Cardiac muscle cell (in vitro differentiated cells and primary cell): ENCODE measurements at places on chromosomes 3 and 15. TPM values are rescaled to one million over a fixed set of nuclear protein-coding genes. Genes with fewer than 3 reads are reported as not detected.
A peak's percentile ranks its signal among the peaks of the same experiment; 100 is the strongest.

Gene CLK3
- total RNA-seq: 193 and 319 TPM in 2 replicates

Gene PATL2
- 0.33 TPM in 1 of 2 replicates, not detected in the other for total RNA-seq

Gene VEPH1
- total RNA-seq: 1.1 and 2.5 TPM in 2 replicates

Gene TERC
- total RNA-seq: 7.1 and 45.9 TPM in 2 replicates

Gene ATP2B2
- 0.63 and 0.77 TPM in 2 replicates for total RNA-seq

Gene PLA2G4B
- total RNA-seq: 11.8 and 20.1 TPM in 2 replicates

Gene ZNF80
- not detected in 2 replicates for total RNA-seq

Gene EPHA6
- 0.15 and 0.46 TPM in 2 replicates for total RNA-seq

GRCh38 chr3:175129571-175129970 lies 270.4 kb downstream of the NAALADL2 start:
- no peaks in the 10 kb centered on the region for H3K4me1 ChIP-seq
- DNase-seq: no peak
- H3K27me3 ChIP-seq: no peaks in the 10 kb centered on the region
- H3K27ac ChIP-seq: no peak overlapping the region
- H3K4me3 ChIP-seq: no peak overlapping the region

DNA sequence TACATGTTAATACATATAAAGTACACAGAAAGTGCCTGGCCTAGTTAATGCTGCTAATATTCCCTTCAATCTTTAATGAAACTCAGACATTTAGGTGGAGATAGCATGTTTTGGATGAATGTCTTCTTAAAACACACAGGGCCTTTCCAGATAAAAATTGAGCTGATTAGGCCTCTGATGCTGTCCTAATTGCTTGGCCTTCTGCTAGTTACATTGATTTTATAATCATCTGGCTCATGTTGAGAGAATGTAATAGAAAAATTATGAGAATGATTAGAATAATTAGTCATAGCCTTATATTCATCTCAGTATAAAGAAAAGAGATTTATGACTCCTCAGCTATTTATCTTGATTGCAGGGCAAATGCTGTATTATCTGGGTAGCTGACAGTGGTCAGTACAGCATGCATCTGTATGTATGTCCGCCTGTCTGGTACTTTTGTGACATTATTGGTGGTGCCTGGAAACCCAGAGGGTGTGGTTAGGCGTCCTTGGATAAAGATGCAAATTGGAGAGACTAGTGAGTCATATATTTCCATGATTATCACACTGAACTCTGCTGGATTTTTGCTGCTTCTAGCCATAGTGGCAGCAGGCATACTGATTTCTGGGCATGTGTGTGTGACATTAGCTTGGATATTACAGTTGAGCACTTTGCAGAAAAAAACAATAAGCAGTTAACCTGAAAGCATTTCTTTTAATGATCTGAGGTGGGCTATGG lies 120.8 kb downstream of the FEZF2 start:
- no peaks in the 10 kb centered on the region for H3K27me3 ChIP-seq
- H3K36me3 ChIP-seq: peaks cover 2% of the 10 kb centered on the region
- no peak for DNase-seq
- no peaks in the 10 kb centered on the region for H3K4me1 ChIP-seq
- H3K4me3 ChIP-seq: no peak overlapping the region

DNA sequence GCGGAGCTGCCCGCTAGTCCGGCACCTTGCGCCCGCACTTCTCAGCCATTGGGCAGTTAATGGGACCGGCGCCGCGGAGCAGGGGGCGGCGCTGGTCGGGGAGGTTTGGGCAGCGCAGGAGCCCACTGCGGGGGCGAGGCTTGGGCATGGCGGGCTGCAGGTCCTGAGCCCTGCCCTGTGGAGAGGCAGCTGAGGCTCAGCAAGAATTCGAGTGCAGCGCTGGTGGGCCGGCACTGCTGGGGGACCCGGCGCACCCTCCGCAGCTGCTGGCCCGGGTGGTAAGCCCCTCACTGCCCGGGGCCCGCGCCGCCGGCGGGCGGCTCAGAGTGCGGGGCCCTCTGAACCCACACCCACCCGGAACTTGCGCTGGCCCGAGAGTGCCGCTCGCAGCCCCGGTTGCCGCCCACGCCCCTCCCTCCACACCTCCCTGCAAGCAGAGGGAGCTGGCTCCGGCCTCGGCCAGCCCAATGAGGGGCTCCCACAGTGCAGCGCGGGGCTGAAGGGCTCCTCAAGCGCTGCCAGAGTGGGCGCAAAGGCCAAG lies 835.0 kb downstream of the TBL1XR1 start:
- no peaks in the 10 kb centered on the region for H3K36me3 ChIP-seq
- peak overlapping the region; percentile 47 for H3K4me3 ChIP-seq
- H3K27me3 ChIP-seq: no peaks in the 10 kb centered on the region
- DNase-seq: no peak
- no peak overlapping the region for H3K27ac ChIP-seq

DNA sequence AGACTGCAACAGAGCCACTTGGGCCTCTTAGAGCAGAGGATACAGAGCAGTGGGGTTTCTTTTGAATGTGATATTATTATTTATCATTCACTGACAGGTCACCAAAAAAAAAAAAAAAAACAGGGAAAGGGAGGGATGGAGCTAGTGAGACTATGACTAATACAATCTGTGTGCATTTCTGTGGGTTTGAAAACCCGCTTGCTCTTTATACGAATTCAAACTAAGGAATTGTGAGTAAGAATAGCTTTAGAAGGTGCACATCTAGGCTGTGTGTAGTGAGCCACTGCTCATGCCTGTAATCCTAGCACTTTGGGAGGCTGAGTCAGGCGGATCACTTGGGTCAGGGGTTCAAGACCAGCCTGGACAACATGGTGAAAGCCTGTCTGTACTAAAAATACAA lies 186.6 kb upstream of the MANF start:
- H3K4me1 ChIP-seq: no peaks in the 10 kb centered on the region
- no peak for DNase-seq
- H3K36me3 ChIP-seq: no peaks in the 10 kb centered on the region
- H3K27ac ChIP-seq: no peak overlapping the region

DNA sequence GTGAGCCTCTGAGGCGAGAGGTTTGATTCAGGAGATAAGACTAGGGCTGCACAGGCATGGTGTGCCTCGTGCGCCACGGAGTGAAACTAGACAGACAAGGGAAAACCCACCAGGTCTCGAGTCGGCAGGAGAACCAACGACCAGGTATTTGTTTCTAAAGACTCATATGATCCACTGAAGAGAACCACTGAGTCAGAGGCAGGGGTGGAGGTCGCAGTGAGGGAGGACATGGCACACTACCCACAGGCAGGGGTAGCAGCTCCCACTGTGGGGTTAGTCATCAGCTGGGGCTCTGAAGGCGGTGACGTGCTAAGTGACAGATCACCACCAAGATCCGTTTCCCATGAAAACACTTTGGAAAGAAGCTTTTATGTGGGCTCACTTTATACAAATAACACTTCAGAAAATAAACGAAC lies 45.7 kb downstream of the CHSY1 start:
- H3K4me1 ChIP-seq: peaks cover 63% of the 10 kb centered on the region
- H3K4me3 ChIP-seq: no peak overlapping the region
- H3K27me3 ChIP-seq: no peaks in the 10 kb centered on the region
- peak overlapping the region; percentile 56 for H3K27ac ChIP-seq
- H3K36me3 ChIP-seq: no peaks in the 10 kb centered on the region

DNA sequence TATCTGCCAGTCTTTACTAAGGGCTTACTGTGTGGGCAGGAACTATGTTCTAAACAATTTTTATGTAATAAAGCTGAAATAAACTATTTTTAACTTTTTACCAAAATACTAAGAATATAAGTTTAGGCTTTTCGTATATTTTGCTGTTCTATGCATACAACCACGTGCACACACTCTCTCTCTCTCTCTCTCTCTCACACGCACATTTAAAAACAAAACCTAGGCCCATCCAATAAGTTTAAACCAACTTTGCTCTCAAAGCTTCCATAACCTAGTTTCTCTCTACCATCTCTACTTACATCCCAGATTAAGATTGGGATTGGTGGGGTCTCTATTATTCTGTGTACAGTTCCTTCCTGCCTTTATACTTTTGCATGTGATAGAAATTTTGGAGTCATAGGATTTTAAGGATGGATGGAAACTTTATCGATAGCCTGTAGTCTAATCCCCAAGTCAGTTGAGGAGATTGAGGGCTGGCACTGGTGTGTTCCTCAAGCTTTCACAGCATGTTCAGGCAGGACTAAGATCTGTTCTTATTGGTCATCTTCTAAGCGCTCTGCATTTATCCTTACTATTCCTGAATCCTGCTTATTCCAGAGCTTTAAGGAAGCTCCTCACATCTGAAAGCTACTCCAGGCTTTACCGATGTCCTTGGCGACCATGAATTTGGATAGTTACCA lies 1.8 kb downstream of the GPR171 start:
- no peak overlapping the region for H3K4me3 ChIP-seq
- DNase-seq: no peak
- no peaks in the 10 kb centered on the region for H3K27me3 ChIP-seq
- H3K36me3 ChIP-seq: no peaks in the 10 kb centered on the region
- H3K27ac ChIP-seq: no peak overlapping the region

GRCh38 chr15:69491038-69491505 lies 38.5 kb downstream of the RPLP1 start:
- H3K27me3 ChIP-seq: no peaks in the 10 kb centered on the region
- peaks cover 2% of the 10 kb centered on the region for H3K4me1 ChIP-seq
